Caco-2 (cell line): ENCODE measurements at places on chromosomes 5 and 9. TPM values are rescaled to one million over a fixed set of nuclear protein-coding genes. Genes with fewer than 3 reads are reported as not detected.
A peak's percentile ranks its signal among the peaks of the same experiment; 100 is the strongest.

TOPORS gene
- 13.9 and 14.6 TPM in 2 replicates for total RNA-seq

RPL37 gene
- 1,699 and 1,723 TPM in 2 replicates for total RNA-seq

FGFR4 gene
- total RNA-seq, result 186 and 190 TPM in 2 replicates

ITK gene
- total RNA-seq, result not detected in 2 replicates

GRCh38 chr5:65796269-65796668, 74.3 kb downstream of the NLN start:
- H3K4me1 ChIP-seq, result no peaks in the 10 kb centered on the region
- no peaks in the 10 kb centered on the region; the same call in 1 of the 2 replicates for H3K36me3 ChIP-seq
- no peaks in the 10 kb centered on the region for H3K27me3 ChIP-seq
- no peak overlapping the region for H3K4me3 ChIP-seq
- no peak overlapping the region for H3K27ac ChIP-seq

GRCh38 chr5:19536387-19536786, 451.6 kb downstream of the CDH18 start:
- H3K27me3 ChIP-seq, result no peaks in the 10 kb centered on the region
- H3K4me3 ChIP-seq, result no peak overlapping the region
- H3K36me3 ChIP-seq, result no peaks in the 10 kb centered on the region
- no peak for DNase-seq

DNA sequence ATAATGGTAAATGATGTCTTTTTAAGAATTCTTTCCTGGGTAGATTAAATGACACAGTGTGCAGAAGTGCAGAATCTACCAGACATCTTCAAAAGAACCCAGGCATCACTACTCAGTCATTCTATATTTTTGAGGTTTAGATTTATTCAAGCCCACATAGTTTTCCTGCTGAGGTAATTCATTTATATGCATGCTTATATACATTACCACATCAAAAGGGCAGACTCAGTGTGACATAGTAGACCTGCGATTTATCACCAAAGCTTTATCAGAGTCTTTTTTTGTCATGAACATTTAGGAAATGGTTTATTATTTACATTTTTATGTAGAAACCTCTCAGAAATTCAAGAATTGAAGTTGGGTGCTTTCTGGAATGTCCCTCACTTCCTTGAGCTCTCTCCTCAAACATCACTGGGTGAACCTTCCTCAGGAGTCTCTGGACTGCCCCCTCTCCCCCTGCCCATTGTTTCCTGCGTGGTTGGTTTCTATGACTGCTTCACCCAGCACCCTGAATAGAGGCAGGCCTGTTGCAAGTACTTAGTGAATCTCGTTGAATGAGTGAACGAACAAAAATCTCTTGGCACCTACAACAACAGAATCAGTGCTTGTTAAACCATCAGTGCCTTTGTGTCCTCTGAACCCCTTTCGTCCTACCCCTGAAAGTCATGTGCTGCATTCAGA, 42.5 kb downstream of the ADAMTS16 start:
- H3K4me3 ChIP-seq, result no peak overlapping the region
- H3K27ac ChIP-seq, result no peak overlapping the region
- H3K36me3 ChIP-seq, result no peaks in the 10 kb centered on the region
- no peaks in the 10 kb centered on the region for H3K27me3 ChIP-seq
- DNase-seq, result no peak
- H3K4me1 ChIP-seq, result peaks cover 9% of the 10 kb centered on the region

GRCh38 chr5:96434201-96434645, 1.2 kb upstream of the PCSK1 start:
- H3K4me1 ChIP-seq, result no peaks in the 10 kb centered on the region
- peak; percentile 77 for DNase-seq
- no peaks in the 10 kb centered on the region for H3K36me3 ChIP-seq
- peaks cover 1% of the 10 kb centered on the region; the same call in 1 of the 2 replicates for H3K27me3 ChIP-seq
- H3K27ac ChIP-seq, result no peak overlapping the region

DNA sequence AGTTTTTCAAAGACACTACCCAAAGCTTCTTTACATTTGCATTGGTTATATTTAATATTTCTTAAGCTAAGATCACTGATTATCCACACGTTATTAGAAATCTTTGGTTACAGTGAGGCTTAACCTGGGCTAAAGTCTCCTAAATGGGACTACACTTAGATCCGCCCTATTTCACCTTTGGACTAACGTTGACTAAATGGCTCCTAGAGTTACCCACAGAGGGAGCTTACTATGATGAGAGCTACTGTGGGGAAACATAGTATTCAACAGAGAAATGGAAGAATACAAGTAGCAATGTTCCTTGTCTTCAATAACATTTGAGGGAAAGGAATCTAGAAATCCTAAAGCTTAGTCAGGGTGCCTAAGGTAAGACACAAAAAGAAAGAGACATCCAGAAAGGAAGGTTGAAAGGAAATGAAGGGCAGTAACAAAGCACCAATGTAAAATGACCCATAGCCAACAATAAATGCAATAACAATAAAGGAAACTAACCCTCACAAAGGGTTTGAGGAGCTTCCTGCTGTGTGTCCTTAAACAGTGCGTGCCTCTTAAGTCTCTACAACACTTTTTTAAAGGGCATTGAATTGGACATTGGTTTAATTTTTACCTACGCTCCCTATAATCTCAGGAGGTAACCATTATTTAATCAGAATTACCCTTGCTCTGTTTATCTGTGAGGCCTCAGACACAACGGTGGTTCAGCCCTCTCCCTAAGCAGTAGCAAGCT, 217.1 kb downstream of the PJA2 start:
- H3K4me1 ChIP-seq, result no peaks in the 10 kb centered on the region; the same call in 1 of the 2 replicates
- H3K27ac ChIP-seq, result no peak overlapping the region
- H3K36me3 ChIP-seq, result no peaks in the 10 kb centered on the region

GRCh38 chr9:90970608-90971007, 169.0 kb downstream of the SYK start:
- no peaks in the 10 kb centered on the region for H3K4me1 ChIP-seq
- no peak overlapping the region for H3K4me3 ChIP-seq
- no peak for DNase-seq
- H3K36me3 ChIP-seq, result no peaks in the 10 kb centered on the region
- no peak overlapping the region for H3K27ac ChIP-seq
- H3K27me3 ChIP-seq, result no peaks in the 10 kb centered on the region
